Activated T-helper 1 cell treated with anti-CD3 and anti-CD28 coated beads, Interleukin-2, amount 50 U/mL, for 16 hours (primary cell): ENCODE measurements at places on chromosomes 7 and 10.

DNA sequence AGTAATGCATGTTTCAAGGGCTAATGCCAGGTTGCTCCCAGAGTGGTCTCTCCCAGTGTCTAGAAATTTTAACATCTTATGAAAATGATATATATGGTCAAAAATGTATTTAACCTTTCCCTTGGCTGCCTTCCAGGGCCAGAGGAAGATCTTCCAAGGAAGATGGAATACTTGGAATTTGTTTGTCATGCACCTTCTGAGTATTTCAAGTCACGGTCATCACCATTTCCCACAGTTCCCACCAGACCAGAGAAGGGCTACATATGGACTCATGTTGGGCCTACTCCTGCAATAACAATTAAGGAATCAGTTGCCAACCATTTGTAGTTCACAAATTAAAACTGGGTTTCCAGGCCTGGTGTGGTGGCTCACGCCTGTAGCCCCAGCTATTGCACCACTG lies 9.0 kb downstream of the GATAD1 start:
- no peak for DNase-seq

GRCh38 chr7:40978047-40978446 lies 724.8 kb downstream of the INHBA start:
- DNase-seq: no peak

DNA sequence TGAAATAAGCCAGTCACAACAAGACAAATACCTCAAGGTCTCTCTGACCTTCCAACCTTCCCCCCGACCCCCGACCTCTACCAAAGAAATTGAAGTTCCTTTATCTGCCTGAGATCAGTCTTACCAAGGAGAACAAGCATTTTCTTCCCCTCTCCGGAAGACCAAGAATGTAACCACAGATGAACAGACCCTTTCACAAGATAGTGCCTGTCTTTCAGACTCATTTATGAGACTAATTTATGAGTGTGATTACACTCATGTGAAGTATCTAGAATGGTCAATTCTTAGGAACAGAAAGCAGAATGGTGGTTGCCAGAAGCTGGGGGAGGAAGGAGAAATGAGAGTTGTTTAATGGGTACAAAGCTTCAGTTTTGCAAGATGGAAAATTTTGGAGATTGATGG lies 108.9 kb upstream of the MKLN1 start:
- no peak for DNase-seq

GRCh38 chr7:128794020-128794419 lies 2.3 kb downstream of the CCDC136 start:
- DNase-seq: no peak

GRCh38 chr7:134649226-134649775 lies 2.6 kb downstream of the BPGM start:
- no peak for DNase-seq

DNA sequence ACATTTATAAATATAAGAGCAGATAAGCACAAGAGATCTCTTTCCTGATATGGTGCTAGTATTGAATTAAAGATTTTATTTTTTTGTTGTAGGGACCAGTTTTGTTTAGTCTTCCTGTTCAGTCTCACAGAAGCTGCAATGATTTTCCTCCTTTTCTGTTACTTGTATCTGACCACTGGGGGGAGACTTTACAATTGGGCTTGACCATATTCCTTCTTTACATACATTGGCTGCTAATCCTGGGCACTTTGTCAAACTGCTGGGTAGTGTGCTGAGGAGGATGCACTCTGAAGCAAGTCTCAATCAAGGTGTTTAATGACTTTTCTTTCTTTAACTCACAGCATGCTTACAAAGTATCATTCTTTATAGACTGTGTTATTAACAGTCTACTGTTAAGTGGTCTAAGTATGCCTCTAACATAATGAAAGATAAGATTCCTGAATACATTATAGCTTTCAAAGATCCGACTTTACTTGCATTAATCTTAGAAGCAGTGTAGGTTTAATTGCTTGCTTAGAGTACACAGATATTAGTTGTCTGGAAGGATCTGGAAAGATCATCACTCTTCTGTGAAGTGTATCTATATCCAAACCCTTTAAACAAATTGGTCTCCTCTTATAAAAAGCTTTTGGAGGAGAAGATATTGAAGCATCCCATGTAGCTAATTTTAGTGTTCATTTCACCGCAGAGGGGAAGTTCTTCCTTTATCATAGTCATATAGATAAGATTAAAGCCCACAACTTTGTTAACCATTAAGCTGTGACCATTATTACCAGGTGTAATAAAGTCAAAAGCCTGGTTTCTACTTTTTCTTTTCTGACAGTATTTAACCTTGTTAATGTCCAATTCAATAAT lies 3.1 kb downstream of the PALS2 start:
- no peak for DNase-seq

DNA sequence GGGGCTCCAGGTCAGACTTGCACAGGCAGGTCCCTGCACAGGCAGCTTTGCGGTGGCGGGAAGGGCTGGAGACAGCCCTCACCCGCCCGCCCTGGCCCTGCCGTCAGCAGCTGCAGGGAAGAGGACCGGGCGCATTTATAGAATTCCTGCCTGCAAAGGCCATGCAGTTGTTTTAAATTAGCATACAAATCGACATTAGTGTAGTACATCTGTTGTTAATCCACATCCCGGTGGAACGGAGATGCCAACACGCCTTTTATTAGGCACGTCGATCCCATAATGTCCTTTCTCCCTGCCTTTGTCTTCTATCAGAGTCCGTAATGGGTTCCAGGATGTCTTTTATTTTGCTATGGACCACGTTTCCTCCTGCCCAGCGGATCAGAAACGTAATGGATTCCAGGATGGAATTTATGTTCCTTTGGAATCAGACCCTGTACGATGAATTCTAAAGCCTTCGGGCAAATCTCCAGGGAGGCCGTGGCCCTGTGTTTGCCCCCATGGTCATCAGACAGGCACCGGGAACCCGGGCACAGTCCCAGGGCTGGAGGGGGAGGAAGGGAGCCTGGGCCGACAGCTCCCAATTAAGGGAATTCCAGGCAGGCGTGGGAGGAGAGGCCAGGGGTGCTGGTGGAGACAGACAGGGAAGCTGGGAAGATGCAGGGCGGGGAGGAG lies 123.9 kb downstream of the COL26A1 start:
- no peak for DNase-seq

GRCh38 chr7:35251606-35252310 lies 2.1 kb downstream of the TBX20 start:
- no peak for DNase-seq

DNA sequence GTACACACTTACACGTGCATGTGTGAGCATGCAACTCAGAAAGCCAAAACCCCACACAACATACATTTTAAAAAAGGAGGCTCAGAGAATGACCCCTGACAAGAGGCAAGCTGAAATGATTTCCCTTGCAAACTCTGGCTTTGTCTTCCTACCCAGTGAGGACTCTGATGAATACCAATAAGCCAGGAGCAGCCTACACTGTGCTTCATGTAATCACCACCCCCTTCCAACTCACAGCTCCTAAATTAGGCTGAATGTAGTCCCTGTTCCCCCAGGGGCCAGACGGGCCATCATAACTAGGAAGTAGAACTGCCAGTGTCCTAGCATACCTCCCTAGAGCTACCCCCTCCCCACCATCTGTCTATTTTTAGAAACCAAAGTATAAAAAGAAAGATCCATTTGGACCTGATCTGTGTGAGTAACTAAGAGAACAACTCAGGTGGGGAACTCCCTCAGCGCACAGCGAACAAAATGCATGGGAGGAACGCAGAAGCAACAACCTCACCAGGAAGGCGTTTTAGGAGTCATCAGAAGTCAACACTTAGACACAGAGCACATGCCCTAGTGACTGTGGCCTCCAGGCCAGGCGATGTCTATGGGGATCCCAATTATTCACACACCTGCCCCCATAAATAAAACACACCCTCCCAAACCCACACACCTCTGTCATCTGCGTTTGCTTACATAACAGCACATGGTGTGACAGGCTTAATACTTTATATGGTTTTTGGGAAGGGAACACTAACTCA lies 1.9 kb downstream of the DGKI start:
- DNase-seq: no peak

GRCh38 chr10:96910488-96911395 lies 78.6 kb downstream of the LCOR start:
- no peak for DNase-seq

DNA sequence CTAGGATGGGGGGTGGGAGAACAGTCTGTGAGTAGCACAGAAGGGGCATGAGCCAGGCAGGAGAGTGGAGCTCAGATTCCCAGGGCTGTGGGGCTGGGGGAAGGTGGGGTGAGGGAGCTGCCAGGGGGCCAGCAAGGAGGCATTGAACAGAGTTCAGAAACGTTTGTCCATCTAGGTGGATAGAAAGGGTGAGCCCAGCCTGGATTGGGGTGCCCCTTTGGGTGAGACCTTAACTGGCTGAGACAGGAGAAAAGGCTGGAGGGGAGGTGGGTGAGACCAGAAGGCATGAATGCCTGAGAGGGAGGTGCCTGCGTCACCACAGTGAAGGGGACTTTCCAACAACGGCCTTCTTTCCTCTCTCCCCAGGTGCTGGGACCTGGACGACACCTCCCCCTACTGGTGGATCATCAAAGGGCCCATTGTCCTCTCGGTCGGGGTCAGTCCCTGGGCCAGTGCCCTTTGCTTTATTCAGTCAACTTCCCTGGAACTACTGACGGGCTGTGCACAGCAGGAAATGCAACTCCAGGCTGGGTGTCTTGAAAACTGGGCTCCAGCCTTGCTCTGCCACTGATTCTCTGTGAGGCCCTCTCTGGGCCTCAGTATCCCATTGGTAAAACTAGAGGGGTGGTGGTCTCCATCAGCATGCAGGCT lies 11.0 kb downstream of the GHRHR start:
- DNase-seq: no peak

DNA sequence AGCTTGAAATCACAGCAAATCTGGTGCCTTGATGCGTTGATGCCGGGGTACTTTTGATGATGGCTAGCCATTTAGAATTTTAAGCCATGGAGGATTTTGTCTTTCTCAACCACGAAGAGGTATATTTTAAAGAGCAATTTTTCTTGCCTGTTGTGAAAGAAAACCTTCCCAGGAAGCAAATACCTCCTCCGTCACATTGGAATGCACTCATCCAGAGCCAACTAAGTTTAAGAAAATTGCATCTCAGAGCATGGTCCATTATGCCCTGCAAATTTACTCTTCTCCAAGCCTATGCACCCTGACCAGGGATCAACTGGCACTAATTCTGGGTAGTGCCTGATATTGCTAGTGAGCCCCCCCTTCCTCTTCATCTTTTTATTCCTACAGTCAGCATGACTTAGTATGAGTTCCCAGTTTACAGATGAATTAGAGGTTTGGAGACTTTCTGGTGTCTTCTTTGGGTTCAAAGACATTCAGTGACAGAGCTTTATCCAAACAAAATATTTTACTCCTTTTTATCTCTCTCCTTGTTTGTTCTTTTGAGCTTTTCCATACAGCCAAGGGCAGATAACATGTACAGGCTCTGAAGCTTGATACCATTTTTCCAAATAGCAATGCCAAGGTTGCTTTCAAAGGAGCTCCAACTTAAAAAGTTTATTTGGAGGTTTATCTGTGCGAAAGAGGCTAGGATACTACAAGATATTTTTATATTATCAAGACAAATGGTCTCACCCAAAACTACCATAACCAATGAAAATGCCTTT lies 56.6 kb upstream of the ANK3 start:
- no peak for DNase-seq

DNA sequence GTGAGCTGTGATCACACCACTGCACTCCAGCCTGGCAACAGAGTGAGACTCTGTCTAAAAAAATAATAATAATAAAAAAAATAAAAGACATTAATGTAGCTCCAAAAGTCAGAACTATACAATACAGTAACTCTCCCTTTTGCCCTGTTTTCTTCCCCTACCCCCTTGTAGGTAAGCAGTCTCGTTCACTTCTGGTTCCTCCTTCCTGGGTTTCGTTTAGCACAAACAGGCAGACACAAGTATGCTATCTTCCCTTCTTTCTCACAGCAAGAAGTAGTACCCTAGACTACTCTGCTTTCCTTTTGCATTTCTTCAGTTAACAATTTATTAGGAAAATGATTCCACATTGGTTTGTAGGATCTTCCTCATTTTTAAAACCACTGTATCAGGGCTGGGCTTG lies 33.1 kb downstream of the PDSS1 start:
- DNase-seq: no peak

DNA sequence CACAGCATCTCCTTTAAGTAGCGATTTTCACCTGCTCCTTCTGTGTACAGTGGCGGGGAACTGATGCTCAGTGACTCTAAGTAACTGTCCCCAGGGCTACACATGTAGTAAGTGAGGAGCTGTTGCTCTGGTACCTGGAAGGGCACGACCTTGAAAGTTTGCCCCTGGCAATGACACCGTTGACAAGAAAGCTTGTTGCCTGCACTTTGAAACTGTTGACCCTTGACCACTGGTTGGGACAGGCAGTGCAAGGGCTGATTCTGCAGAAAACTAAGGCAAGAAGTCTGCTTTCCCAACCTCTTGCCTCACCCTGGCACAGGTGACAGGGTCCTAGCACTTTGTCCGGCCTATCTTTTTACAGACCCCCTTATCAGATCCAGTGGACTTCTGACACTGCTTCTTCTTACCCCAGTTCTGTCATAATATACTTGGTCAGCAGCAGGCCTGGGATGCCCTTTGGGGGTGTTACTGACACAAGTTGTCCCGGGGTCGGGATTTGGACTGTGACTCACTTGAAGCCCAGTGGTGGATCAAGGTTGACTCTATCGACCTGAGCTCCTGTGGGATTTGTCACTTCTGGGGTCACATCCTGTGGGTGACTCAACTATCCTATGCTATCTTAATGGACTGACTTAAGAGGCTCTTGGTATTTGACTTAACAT lies 5.8 kb downstream of the ACSL5 start:
- no peak for DNase-seq

- DNase-seq: no peak
These were observed 46.0 kb upstream of the KDM7A start for GRCh38 chr7:140222814-140223213.

- DNase-seq: no peak
These were observed 534.3 kb downstream of the PTPRN2 start for GRCh38 chr7:158053183-158053915.

GRCh38 chr7:119684763-119685162 lies 588.2 kb upstream of the KCND2 start:
- DNase-seq: no peak

DNA sequence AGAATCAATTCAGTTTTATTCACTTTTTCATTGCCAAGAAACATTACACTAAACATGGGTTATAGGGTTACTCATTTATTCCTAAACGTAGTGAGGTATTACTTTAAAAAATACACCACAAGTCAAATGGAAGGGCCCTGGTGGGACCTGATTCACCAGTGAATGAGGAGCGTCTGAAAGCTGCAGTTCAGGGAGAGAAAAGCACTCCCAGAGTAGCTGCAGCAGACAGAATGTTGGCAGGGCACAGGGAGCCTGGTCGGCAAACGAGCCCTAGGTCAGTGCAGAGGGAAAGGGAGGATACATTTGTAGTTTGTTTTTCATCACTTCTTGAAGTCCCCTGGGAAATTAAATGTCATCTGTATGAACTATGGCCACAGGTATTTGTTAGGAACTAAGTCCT lies 361.7 kb upstream of the ETV1 start:
- no peak for DNase-seq
